Nephron progenitor cell (in vitro differentiated cells): ENCODE measurements at places on chromosomes 16 and 17.

DNA sequence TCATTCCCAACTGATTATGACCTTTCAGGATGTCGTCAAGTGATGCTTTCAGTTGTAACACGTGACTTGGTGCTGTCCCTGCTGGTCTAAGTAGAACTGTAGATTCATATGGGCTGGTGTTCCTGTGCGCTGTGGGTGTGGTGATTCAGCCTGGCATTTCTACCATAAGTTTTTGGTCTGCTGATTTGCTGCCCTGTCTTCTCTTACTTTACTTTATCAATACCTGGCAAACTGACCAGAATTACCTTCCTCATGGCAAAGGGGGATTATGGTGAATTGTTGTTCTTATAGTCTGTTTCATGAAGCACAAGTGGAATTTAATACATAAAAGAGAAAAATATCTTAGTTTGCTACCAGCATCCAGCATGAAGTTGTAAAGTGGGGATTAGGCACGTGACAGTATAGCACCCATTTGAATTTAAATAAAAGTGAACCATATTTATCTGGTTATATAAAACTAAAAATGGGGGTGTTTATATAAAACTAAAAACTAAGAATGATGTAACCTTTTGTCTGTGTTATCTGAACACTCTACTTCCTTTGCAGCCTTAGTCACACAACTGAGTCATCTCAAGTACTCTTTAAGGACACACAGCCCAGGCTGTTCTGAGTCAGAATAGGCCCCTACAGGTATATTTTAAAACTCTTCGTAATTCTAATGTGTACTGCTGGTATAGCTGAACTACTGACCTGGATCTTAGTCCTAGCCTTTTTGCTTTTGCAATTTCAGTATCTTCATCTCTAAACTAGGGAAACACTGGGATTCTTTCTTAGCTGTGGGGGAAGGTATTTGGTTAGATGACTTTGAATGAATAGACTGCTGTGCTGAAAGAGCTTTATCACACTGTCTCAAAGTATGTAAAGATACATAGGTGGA lies 28.3 kb downstream of the TTC19 start:
- no peak for DNase-seq

- no peak for DNase-seq
Observed at GRCh38 chr16:3690980-3691720, 26.2 kb downstream of the TRAP1 start.

GRCh38 chr16:57314161-57314785 lies 29.8 kb upstream of the PLLP start:
- no peak for DNase-seq

DNA sequence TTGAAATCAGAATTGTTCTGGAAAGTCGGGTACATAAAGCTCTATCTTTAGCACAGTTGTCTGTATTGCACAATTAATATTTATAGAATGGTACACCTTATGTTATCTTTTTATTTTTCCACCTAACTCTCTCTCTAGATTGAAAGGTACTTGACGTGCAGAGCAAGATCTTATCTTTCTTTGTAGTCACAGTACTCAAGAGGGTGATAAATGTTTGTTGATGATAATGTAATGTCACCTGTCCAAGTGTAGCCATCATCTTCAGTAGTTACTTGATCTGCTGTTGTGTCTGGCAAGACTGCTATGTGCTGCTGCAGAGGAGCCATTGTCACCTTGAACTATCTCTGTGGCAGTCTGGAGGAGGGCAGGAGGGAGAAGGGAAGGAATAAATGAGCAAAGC lies 5.3 kb downstream of the HMOX2 start:
- no peak for DNase-seq

GRCh38 chr17:77378318-77379064 lies 237.7 kb downstream of the SEC14L1 start:
- no peak for DNase-seq

DNA sequence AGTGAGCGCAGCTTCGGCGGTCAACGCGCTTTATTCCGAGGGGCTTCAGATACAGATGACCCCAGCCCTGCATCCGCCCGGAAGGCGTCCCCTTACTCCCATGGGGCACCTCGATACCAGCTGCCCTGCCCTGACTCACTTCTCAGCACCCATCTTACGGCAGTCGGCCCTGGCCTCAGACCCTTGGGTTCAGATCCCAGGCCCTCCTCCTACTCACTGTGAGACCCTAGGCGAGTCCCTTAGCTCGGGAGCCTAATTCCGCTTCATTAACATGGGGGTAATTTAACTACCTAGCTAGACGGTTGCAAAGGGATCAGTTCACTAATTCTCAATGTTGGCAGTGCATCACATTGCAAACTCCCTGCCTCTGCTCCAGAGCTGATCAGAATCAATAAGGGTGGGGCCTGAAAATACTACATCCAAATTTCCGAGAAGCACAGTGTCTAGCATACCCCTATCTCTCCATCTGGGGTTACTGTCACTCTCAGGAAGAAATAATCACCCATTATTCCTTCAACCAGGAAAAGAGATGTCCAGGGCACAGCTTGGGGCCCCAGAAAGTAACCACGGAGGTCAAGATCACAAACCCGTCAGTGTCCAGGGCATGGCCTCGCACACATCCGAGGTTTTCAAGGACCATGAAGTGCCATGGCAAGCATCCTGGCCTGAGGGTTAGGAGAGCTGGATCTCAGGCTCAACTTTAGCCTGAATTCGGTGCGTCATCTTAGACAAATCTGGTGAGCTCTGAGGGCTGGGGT lies 415 bp upstream of the FLOT2 start:
- DNase-seq, result no peak
